Neural progenitor cell (in vitro differentiated cells): ENCODE measurements at places on chromosomes 16 and 17. TPM values are rescaled to one million over a fixed set of nuclear protein-coding genes. Genes with fewer than 3 reads are reported as not detected.

DNA sequence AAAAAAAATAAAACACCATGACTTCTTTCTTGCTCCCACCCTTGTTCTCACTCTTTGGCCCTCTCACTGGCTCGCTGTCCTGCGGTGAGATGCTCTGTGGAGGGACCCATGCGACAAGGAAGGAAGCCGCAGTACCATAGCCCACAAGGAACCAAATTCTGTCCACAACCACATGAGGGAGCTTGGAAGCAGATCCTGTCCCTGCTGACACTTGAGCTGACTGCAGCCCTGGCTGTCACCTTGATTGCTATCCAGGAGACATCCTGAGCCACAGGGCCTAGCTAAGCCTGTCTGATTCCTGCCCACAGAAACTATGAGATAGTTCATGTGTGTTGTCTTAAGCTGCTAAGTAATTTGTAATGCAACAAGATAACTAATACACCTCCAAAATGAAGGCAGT is 4.8 kb upstream of the MT2A start:
- no peaks in the 10 kb centered on the region for H3K36me3 ChIP-seq
- no peak overlapping the region for H3K4me3 ChIP-seq
- H3K4me1 ChIP-seq = peaks cover 1% of the 10 kb centered on the region

- no peaks in the 10 kb centered on the region for H3K36me3 ChIP-seq
- H3K27me3 ChIP-seq = no peaks in the 10 kb centered on the region
- no peak overlapping the region for H3K4me3 ChIP-seq
- peak; percentile 21 for DNase-seq
Observed at GRCh38 chr17:28346746-28347246, 10.5 kb downstream of the POLDIP2 start.

GRCh38 chr17:15213381-15214087 is 51.6 kb downstream of the PMP22 start:
- H3K4me1 ChIP-seq = no peaks in the 10 kb centered on the region
- H3K36me3 ChIP-seq = no peaks in the 10 kb centered on the region
- H3K4me3 ChIP-seq = no peak overlapping the region

The CDH8 gene
- total RNA-seq = 23.7 and 31.4 TPM in 2 replicates

The PPP4C gene
- total RNA-seq = 93.3 and 166 TPM in 2 replicates

The TAC4 gene
- total RNA-seq = not detected in 2 replicates

The USP43 gene
- 0.06 TPM in 1 of 2 replicates, not detected in the other for total RNA-seq

The CACNG1 gene
- not detected in 2 replicates for total RNA-seq

The DNAI2 gene
- not detected in 2 replicates for total RNA-seq

GRCh38 chr16:24701521-24701951 is 27.9 kb upstream of the TNRC6A start:
- H3K27ac ChIP-seq = no peak overlapping the region
- no peak for DNase-seq
- H3K4me3 ChIP-seq = no peak overlapping the region
- H3K27me3 ChIP-seq = no peaks in the 10 kb centered on the region

The PABPN1L gene
- not detected in 2 replicates for total RNA-seq

GRCh38 chr16:54630284-54630967 is 300.2 kb upstream of the IRX5 start:
- no peaks in the 10 kb centered on the region for H3K27me3 ChIP-seq
- DNase-seq = no peak
- peaks cover 18% of the 10 kb centered on the region for H3K4me1 ChIP-seq
- H3K36me3 ChIP-seq = no peaks in the 10 kb centered on the region

The ERBB2 gene
- 75.2 and 116 TPM in 2 replicates for total RNA-seq

DNA sequence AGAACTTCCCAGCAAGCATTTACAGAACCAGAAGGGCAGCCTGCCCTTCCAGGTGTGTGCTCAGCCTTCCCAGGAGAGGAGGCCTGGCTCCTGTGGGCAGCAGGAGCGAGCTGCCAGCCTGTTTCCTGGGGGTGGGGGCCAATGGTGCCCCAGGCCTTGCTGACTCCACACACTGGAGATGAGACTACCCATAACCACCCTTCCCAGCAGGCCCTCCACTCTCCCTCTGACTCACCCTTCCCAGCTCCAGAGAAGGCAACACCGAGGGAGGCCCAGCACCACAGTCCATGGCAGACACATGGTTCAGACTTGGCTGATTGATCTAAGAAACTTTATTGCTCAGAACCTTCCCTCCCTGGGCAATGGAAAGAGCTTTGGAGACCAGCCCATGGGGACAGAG is 1.8 kb upstream of the PRSS53 start:
- peaks cover 3% of the 10 kb centered on the region for H3K4me1 ChIP-seq
- H3K27me3 ChIP-seq = no peaks in the 10 kb centered on the region
- H3K36me3 ChIP-seq = no peaks in the 10 kb centered on the region

GRCh38 chr17:69090365-69090764 is 29.6 kb upstream of the ABCA9 start:
- H3K4me3 ChIP-seq = no peak overlapping the region
- H3K4me1 ChIP-seq = no peaks in the 10 kb centered on the region
- no peaks in the 10 kb centered on the region for H3K27me3 ChIP-seq
- no peak for DNase-seq
- no peak overlapping the region for H3K27ac ChIP-seq
- H3K36me3 ChIP-seq = no peaks in the 10 kb centered on the region

The TRIM65 gene
- 17.2 and 36.3 TPM in 2 replicates for total RNA-seq

The GAN gene
- 22.0 and 25.5 TPM in 2 replicates for total RNA-seq

- peaks cover 37% of the 10 kb centered on the region for H3K27me3 ChIP-seq
- peak; percentile 84 for DNase-seq
- H3K27ac ChIP-seq = no peak overlapping the region
- H3K4me1 ChIP-seq = peaks cover 14% of the 10 kb centered on the region
Observed at GRCh38 chr17:1490643-1491442, 1.6 kb downstream of the MYO1C start.

- no peak for DNase-seq
- H3K4me1 ChIP-seq = no peaks in the 10 kb centered on the region
- H3K36me3 ChIP-seq = no peaks in the 10 kb centered on the region
- no peak overlapping the region for H3K27ac ChIP-seq
- no peaks in the 10 kb centered on the region for H3K27me3 ChIP-seq
Observed at GRCh38 chr17:55587608-55588139, 76.4 kb upstream of the SMIM36 start.

- H3K27ac ChIP-seq = no peak overlapping the region
- no peaks in the 10 kb centered on the region for H3K4me1 ChIP-seq
- DNase-seq = no peak
- no peaks in the 10 kb centered on the region for H3K36me3 ChIP-seq
- no peak overlapping the region for H3K4me3 ChIP-seq
Observed at GRCh38 chr17:62093188-62094155, 28.4 kb upstream of the MED13 start.

The RAC3 gene
- 31.6 and 81.2 TPM in 2 replicates for total RNA-seq

DNA sequence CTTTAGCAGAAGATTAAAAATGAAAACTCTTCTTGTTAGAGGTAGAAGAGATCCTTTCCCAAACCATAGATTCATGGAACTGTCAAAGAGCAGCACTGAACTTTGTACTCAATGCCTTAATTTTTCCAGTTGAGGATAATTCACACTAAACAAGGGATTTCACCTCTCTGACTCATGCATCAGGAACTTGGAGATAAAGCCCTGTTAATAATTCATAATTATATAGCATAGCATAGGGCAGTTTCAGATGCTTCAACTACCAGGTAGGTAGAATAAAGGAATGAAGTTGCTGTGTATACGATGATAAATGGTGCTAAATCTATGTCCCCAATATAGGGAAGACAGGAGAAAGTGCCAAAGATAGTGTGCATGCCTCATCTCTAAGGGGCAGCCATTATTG is 450.4 kb downstream of the MAF start:
- no peaks in the 10 kb centered on the region for H3K36me3 ChIP-seq
- DNase-seq = no peak
- H3K27me3 ChIP-seq = no peaks in the 10 kb centered on the region
- no peak overlapping the region for H3K4me3 ChIP-seq

The CCL23 gene
- total RNA-seq = not detected in 2 replicates

DNA sequence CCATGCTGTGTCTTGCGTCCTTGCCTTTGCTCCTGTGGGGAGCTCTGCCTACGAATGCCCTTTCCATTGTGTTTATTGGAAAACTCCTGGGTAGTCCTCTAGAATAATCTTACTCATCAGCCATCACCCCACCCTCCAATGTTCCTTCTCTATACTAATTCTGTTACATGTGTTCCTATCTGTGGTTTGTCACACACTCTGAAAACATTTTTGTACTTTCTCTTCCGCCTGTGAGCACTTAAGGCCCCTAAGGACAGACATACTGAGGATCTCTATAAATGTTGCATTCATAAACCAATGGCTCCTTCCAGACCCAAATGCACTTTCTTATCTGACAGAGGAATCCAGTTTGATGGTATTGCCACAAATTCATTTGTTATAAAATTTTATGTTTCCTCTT is 53.9 kb upstream of the MON1B start:
- H3K27ac ChIP-seq = no peak overlapping the region
- no peaks in the 10 kb centered on the region for H3K4me1 ChIP-seq
- no peak overlapping the region for H3K4me3 ChIP-seq
- no peak for DNase-seq

- H3K27ac ChIP-seq = no peak overlapping the region
- H3K36me3 ChIP-seq = no peaks in the 10 kb centered on the region
- DNase-seq = peak; percentile 87
- no peak overlapping the region for H3K4me3 ChIP-seq
- peaks cover 56% of the 10 kb centered on the region for H3K27me3 ChIP-seq
Observed at GRCh38 chr17:78133971-78134898, 3.7 kb downstream of the TMC8 start.

The C17orf67 gene
- 0.59 and 1.4 TPM in 2 replicates for total RNA-seq

- H3K27ac ChIP-seq = no peak overlapping the region
- H3K27me3 ChIP-seq = peaks cover 100% of the 10 kb centered on the region
- peaks cover 1% of the 10 kb centered on the region for H3K4me1 ChIP-seq
- no peak overlapping the region for H3K4me3 ChIP-seq
- H3K36me3 ChIP-seq = no peaks in the 10 kb centered on the region
Observed at GRCh38 chr16:704552-705380, 835 bp downstream of the FBXL16 start.

DNA sequence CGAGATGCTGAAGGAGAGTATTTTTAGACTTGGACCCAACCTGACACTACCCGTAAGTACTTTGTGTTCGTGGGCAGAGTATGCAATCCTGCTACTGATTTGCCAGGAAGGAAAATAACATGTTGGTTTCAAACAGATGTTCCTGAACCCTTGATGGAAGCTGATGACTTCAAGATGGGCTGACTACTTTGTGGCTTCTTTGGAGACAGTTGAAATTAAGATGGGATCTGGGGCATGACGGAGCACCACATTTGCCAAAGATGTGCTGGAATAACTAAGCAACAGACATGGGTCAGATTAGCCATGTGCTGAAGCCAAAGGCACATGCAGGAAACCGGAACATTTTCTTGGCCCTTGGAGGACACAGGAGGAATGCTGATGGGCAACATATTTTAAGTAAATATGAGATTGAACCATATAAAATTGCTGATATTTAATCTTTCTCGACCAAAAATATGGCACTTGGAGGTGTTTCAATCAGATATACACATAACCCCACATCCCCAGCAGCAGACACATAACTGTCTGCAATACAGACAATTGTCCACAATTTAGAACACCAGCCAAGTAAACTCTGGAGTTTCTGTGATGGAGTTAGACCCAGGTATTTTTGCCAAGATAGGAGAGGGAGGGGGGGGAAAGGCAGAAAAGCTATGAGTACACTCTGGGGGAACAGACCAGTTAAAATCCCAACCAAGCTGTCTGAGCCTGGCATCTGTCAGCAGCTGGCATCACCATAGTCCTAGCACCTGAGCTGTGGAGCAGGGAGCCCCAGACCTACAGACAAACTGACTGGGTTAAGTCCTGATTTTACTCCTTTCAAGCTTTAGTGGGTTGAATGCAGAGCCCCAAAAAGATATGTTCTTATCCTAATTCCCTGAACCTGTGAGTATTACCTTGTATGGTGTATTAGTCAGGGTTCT is 329.4 kb upstream of the CDH5 start:
- H3K4me3 ChIP-seq = no peak overlapping the region
- no peaks in the 10 kb centered on the region for H3K36me3 ChIP-seq
- H3K27me3 ChIP-seq = no peaks in the 10 kb centered on the region
- no peak for DNase-seq

The OMG gene
- not detected in 2 replicates for total RNA-seq

DNA sequence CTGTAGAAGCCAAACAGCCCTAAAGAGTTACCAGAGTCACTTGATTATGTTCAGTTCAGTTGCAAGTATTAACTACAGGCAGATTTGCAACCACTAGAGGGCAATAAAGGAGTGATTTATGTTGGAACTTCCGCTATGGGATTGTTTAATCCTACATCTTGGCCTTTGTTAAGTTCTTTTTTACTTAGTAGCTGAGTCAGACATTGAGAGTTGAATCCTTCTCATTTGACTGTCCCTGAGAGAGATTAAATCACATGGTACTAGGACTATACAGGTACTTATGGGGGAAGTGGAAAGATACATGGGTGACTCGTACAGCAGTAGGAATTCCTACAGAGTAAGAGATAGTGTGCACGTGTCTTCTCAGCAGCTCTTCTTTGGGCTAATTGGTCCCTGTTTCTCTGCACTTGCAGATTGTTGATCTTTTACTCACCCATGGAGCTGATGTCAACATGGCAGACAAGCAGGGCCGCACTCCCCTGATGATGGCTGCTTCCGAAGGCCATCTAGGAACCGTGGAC is 40.3 kb downstream of the CYB561 start:
- no peak overlapping the region for H3K4me3 ChIP-seq
- H3K27ac ChIP-seq = no peak overlapping the region
- H3K4me1 ChIP-seq = no peaks in the 10 kb centered on the region
- no peaks in the 10 kb centered on the region for H3K27me3 ChIP-seq
- peak; percentile 75 for DNase-seq

The GAS7 gene
- total RNA-seq = 2.9 and 3.9 TPM in 2 replicates

- H3K36me3 ChIP-seq = no peaks in the 10 kb centered on the region
- no peaks in the 10 kb centered on the region for H3K27me3 ChIP-seq
- no peak for DNase-seq
Observed at GRCh38 chr16:71956486-71956885, 43.7 kb downstream of the PKD1L3 start.

- no peak overlapping the region for H3K4me3 ChIP-seq
- no peaks in the 10 kb centered on the region for H3K27me3 ChIP-seq
- no peaks in the 10 kb centered on the region for H3K36me3 ChIP-seq
- DNase-seq = no peak
Observed at GRCh38 chr16:28191364-28191960, 20.3 kb downstream of the XPO6 start.

The TEKT1 gene
- not detected in 2 replicates for total RNA-seq

GRCh38 chr16:89366561-89367537 is 123.5 kb downstream of the ANKRD11 start:
- no peak overlapping the region for H3K27ac ChIP-seq
- no peaks in the 10 kb centered on the region for H3K36me3 ChIP-seq
- peaks cover 51% of the 10 kb centered on the region for H3K4me1 ChIP-seq

The NGFR gene
- 6.6 and 18.4 TPM in 2 replicates for total RNA-seq

- peaks cover 8% of the 10 kb centered on the region for H3K4me1 ChIP-seq
- no peak overlapping the region for H3K27ac ChIP-seq
- H3K27me3 ChIP-seq = peaks cover 11% of the 10 kb centered on the region
- peak overlapping the region; percentile 72 for H3K4me3 ChIP-seq
- H3K36me3 ChIP-seq = peaks cover 5% of the 10 kb centered on the region
- peak; percentile 92 for DNase-seq
Observed at GRCh38 chr17:80036715-80037477, 454 bp downstream of the CCDC40 start.
